Erythroblast (primary cell): ENCODE measurements at places on chromosomes 7 and 10.

GRCh38 chr7:127798769-127799372 is 146.9 kb downstream of the SND1 start:
- no peak for DNase-seq

DNA sequence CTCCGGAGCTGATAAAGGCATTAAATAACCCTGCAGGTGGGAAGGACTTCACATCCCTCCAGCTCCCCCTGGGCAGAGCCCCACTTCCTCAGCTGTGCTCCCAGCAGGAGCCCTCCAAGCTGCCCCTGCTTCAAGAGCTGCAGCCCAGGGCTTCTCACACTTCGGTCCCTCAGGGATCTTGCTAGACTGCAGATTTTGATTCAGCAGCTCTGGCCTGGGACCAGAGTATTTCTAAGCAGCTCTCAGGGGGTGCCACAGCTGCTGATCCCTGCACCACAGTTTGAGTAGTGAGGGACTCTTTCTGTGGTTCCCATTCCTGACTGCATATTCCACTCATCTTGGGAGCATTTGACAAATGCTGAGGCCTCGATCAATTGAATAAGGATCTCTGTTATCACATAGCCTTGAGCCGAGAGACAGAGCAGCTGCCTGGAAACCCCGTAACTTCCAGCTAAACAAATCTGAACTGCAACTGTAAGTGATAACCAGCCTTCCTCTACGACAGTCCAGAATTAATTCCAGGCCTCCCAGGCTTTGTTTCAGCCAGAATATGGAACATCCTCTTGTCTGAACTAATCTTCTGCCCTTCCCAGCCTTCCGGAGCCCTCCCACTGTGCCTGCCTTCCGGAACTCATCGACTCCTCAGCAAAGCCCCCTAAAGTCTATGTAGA is 161.4 kb downstream of the CCDC3 start:
- DNase-seq = no peak

GRCh38 chr10:48934672-48935501 is 4.8 kb downstream of the LRRC18 start:
- no peak for DNase-seq

DNA sequence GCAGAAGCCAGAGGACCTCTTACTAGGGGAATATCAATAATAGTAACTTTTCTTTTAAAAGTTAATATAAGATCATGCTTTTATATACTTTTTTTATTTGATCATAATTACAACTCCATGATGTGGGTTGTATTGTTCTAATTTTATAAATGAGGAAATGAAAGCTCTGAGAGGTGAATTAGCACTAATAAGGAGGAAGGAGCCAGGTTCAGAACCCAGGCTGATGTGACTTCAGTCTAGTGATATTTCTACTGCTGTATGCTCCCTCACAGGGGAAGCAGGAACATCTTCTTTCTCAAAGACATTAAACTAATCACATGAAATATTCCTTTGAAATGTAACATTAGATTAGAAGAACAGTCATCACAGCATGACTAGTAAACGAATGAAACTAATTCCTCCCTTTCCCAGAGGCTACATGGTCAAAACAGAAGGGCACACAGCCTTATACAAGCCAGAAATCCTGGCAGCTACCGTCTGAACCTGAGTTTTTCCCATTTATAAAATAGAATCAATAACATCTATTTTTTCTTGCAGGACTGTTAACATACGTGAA is 81.4 kb upstream of the GJD4 start:
- DNase-seq = no peak

- no peak for DNase-seq
These were observed 98.1 kb upstream of the AGBL3 start for GRCh38 chr7:134888141-134888740.

- no peak for DNase-seq
These were observed 291.0 kb upstream of the C7orf33 start for GRCh38 chr7:148299350-148300276.

GRCh38 chr10:68861253-68861652 is 33.9 kb downstream of the STOX1 start:
- peak; percentile 21 for DNase-seq

GRCh38 chr7:88314061-88314491 is 7.4 kb upstream of the STEAP4 start:
- DNase-seq = no peak

GRCh38 chr7:23196306-23196705 is 14.5 kb downstream of the NUP42 start:
- DNase-seq = no peak

GRCh38 chr7:51013218-51013786 is 230.6 kb upstream of the GRB10 start:
- DNase-seq = no peak

DNA sequence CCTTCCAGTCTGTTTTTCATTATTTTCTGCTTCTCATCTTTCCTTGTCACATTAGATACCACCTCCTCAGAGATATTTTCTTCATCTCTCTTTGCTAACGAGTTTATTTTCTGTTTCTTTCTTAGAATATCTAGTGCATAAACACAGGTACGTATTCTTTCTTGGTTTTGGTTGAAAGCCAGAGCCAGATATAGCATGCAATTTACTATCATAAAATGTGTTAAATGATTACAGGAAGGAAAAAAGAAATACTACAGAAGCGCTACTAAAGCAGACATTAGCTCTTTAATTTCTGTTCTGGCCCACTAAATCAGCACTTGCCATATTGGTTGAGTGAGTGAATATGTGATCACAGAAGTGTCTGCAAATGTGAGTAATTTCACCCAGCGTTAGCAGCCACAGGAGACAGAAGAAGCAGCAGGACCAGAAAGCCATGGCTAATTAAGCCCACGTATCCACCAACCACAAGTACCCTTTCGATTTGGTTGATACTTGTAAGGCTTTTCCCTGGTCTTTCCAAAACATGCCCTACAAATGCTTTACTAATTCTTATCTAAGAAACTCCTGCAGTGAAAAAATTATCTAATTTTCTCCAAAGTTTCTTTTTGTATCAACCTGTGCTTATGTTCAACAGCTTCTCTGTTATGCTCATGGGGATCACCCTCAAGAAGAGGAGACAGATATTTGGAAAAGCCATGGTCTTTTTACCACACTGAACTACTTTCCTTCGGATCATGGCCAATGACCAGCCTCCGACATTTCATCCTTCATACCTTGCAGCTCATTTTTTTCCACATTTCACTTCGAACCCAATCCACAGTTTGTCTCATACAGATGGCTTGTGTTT is 23.1 kb upstream of the MACC1 start:
- no peak for DNase-seq

DNA sequence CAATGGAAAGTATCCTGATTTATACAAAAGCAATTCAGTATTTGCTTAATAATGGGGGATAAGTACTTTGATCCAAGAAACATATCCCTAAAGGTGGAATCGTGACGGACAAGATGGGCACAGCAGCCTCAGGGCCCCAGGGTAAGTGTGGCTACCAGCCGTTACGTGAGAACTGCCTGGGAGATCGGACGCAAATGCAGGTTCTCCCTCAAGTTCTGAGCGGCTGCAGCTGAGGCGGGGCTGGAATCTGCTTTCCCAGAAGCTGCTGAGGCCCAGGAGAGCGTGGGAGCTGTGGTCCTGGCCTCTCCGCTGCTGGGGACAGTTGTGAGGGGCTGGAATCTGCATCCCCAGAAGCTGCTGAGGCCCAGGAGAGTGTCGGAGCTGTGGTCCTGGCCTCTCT is 13.5 kb downstream of the FOXL3 start:
- no peak for DNase-seq

- DNase-seq = no peak
These were observed 150.6 kb downstream of the SLIT1 start for GRCh38 chr10:97034958-97035769.

GRCh38 chr7:73487486-73487885 is 34.6 kb downstream of the BAZ1B start:
- DNase-seq = peak; percentile 26

DNA sequence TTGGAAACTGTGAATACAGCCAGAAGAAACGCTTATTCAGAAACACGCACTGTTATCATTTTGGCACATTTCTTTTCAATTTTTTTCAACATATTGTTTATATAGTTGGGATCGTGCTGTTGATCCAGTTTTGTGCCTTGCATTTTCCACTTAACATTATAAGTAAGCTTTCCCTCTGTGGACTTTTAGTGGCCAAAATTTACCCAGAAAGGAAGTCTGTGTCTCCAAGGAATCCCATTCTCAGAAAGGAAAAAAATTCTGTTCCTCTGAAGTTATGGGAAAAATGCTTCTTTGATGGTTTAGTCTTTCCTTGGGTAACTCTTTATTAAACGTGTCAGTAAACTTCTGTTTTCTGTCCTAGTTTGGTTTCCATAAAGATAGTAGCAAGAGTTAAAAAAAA is 280.0 kb downstream of the REEP3 start:
- DNase-seq = no peak

DNA sequence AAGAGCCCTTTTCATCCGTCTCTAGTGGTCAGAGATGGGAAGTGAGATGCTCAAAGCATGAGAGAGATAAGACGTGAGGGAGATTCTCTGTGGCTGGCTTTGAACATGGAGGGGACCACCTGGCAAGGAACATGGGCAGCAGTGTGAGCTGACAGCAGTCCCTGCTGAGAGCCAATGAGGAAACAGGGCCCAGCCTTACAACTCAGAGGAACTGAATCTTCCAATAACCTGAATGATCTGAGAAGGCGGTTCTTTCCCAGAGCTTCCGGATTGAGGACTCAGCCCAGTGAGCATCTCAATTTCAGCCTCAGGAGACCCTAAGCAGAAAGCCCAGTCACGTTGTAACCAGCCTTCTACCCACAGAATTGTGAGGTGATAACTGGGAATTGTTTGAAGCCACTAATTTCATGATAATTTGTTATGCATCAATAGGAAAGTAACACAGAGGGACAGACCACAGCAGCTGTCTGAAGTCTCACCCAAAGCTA is 33.9 kb upstream of the IKZF1 start:
- DNase-seq = no peak

DNA sequence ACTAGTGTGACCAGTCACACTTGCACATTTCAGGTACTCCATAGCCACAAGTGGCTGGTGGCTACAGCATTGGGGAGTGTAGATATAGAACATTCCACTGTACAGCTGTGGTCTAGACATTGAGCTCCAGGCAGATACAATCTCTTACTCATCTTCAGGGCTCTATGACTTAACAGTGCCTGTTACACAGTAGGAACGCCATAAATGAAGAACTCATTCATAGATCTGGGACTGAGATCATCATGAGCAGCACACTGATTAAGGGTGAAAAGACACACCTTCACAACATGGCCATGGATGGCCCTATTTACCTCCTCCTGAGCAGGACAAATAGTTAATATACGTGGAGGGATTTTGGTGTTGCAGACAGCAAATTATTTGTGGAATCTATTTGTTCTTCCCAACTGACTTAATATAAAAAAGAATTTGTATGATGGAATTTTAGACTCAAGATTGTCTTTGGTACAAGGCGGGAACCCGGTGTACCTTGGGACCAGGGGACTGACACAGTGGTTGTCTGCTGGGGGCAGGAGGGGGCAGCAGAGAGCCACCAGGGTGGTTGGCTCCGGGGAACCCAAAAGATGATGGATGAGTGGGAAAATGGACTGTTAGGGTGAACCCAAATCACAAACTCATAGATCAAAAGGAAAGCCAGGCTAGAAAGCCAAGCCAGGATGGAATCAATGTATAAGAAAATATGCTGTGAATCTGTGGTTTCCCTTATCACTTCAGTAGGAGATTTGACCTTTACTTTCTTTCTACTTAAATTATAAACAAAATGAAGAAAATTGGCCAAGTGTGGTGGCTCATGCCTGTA is 24.3 kb upstream of the CPA2 start:
- DNase-seq = peak; percentile 57

DNA sequence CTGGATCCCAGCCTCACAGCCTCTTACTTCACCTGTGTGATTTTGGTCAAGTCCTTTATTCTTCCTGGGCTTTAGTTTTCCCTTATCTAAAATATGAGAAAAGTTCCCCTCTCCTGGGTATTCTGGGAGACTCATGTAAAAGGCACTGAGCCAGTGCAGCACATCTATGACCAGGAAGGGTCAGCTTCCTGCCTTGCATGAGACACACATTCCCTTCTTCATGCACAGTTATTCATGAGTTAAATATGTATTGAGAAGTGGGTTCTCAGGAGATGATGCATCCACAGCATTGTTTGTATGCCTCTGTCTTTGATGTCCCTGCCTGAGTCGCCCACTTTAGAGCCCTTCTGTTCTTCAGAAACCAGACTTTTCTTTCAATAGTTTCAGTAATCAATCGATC is 33.3 kb downstream of the EGFR start:
- no peak for DNase-seq

DNA sequence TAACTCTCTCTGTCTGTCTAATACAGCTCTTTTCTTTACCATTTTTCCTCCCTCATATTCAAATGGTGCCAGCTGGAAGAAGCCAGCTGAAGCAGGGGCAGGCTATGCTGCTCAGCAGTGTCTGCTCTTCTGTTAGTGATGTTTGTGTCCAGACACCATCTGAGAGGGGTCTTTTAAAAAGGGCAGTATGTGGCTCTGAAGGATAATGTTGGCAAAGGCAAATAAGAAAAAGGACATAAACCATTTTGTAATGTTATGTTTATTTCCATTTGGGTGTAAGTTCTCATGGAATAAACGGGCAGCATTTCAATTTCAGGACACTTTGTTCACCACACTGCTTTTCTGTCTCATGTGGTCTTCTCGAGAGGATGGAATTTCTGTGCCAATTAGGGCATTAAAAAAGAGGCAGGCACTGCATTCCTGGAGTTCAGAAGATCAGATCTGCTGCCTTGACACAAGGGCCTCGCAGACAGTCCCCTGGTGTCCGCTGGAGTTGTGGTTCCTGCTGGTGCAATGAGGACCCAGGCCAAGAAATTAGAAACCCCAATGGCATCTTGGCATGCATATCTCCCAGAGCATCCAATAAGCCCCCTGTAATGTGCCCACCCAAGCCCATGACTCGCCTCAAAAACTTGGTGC is 109.0 kb upstream of the ELMO1 start:
- no peak for DNase-seq

DNA sequence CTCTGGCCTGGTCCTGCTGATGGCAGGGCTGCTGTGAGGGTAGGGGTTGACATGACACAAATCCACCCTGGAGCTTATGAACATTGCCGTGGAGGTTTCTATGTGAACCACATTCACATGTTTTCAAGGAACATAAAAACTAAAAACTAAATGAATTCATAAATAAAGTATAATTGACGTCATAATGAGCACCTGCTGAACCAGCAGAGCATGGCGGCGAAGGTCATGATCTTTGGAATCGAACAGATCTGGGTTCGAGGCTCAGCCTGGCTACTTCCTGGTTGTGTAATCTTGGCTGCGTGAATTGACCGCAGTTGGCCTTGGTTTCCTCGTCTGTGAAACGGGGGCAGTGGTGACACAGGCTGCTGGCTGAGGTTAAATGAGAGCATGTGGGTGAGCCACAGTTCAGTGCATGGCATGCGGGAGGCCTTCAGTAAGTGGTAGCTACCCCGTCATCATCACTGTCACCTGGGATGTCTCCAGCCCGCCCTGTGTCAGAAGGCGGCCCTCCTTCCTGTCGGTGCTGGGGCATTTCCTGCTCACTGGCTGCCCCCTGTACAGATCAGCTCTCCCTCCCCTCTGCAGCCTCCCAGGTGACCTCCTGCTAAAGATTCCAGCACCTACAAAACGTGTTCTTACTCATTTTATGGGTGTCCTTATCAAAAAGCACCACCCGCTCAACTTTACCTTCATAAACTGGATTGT is 190.3 kb upstream of the SHH start:
- no peak for DNase-seq

GRCh38 chr7:27172315-27172774 is 1.8 kb downstream of the HOXA10 start:
- no peak for DNase-seq

- no peak for DNase-seq
These were observed 1.6 kb upstream of the GTF2I start for GRCh38 chr7:74655768-74656440.
